Bronchial epithelial cell (primary cell): ENCODE measurements at places on chromosomes 3 and 15. TPM values are rescaled to one million over a fixed set of nuclear protein-coding genes. Genes with fewer than 3 reads are reported as not detected.
A peak's percentile ranks its signal among the peaks of the same experiment; 100 is the strongest.

Gene P4HTM
- 15.8 and 28.7 TPM in 2 replicates for total RNA-seq

Gene POLQ
- total RNA-seq: 0.79 and 1.3 TPM in 2 replicates

Gene WDR76
- total RNA-seq: 1.2 and 2.1 TPM in 2 replicates

Gene SSUH2
- 0.13 and 0.26 TPM in 2 replicates for total RNA-seq

Gene TNFSF10
- total RNA-seq: 15.5 and 24.6 TPM in 2 replicates

Gene GCNT3
- 8.2 and 37.5 TPM in 2 replicates for total RNA-seq

DNA sequence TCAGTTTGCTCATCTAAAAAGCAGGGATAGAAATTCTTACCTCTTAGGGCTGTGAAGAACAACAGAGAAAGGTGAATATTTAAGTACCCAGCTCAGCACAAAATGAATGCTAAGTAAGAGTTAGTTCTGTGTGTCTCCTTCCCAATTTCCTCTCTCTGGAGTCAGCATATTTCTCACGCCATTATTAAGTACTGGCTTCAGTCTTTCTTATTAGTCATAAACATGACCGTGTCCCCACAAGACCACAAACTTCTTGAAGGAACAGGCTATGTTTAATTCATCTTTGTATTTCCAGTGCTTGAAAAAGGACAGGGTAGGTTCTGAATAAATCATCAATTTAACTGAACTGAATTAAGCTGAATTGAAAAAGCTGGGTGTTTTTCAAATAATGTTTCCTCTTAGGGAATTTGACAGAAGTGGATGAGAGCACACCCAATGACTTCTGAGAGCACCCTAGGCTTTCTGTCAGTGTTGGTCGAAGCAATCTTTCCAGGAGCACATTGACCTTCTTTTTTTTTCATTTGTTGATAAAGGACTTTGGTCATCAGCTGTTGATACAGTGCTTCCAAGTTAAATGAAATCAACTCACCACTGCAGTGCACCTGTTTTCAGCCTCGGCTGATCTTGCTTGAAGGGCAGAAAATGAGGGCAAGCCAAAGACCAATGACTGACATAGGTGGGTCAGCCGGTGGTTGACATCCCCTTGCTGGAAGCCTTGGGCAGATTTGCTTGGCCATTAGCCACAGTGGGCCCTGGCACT lies 324.6 kb downstream of the MFSD1 start:
- DNase-seq: peak; percentile 39

DNA sequence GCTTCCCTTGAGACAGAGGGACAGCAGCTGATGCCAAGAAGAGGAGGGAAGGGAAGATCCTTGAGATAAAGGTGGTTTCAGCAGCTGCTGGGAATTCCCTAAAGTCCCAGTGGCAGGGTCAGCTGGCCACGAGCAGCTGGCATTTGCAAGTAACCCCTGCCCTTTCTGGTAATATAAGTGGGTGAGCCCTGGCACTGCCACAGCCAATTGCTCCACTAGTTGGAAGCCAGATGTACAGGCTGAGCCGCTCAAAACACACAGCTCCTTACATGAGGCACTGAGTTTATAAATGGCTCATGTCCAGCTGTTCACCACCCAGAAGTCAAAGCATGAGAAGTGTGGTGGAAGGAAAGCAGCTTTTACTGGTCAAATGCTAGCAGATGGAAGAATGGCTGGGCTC lies 35.4 kb downstream of the PRR20G start:
- no peak for DNase-seq

GRCh38 chr3:149547954-149548668 lies 73.6 kb downstream of the TM4SF4 start:
- peak; percentile 69 for DNase-seq

DNA sequence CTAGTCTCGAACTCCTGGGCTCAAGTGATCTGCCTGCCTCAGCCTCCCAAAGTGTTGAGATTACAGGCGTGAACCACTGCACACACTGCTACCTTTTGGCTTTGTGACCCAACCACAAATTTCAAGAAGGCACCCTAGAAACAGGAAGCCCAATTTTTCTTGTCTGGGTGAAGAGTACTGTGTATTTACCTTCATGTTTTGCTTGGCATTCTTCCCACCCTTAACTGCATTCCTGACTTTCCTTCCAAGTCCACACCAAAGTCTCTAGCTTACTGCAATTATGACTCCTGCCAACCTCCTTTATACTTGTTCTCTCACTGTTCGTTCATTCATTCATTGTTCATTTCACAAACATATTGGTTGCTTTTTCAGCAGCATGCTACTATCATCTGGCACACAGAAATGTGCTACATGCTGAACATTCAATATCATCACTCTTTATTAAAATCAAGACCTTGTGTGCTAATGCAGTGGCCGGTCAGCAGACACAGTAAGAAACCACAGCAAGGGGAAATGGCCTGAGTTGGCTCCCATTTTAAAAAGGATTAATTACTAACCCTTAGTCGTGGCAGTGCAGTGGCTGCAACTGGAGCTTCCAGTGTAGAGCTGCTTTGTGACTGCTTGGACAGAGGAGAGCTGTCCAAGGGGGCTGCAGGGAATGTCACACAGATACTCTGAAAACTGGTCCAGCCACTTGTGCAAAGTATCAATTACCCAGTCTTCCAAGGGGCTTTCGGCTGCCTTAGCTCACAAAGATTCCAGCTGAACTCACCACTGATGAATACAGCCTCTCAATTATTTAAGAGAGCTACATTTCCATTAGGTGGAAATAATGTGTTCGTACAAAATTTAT lies 94.0 kb downstream of the ETFA start:
- DNase-seq: peak; percentile 72

DNA sequence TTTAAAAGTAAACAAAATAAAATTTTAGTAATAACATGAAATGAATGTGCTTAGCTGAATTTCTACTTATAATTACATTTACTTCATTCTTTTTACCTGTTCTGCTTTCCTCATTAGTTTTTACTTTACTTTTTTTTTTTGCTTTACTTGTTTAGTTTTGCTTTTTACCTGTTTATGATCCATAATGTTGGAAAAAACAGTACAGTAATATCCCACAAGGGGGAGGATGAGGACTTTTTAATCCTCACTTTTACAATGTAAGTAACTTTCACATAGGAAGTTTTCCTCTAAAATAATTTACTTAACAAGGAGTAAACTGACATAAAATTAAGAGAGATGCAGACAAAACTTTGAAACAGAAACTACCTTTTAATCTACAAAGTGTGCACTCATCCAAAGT lies 268.7 kb downstream of the TBC1D5 start:
- peak; percentile 28 for DNase-seq

GRCh38 chr3:141383555-141384129 lies 15.3 kb downstream of the ZBTB38 start:
- peak; percentile 86 for DNase-seq

DNA sequence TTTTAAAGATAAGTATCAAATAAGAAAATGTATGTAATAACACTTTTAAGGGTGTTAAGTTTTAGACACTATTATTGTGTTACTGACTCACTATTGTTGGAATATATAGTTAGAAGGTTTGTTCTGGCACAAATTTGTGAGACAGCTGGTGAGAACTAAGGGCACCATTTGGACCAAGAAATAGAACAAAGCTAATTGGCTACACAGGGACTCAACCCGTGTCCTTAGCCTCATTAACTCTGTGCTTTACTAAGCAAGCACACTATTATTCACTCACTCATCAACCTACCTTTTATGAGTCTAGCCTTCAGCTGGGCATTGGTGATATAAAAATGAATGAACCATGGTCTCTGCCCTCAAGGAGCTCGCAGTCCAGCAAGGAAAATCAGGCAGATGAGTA lies 4.1 kb upstream of the UNC13C start:
- no peak for DNase-seq

DNA sequence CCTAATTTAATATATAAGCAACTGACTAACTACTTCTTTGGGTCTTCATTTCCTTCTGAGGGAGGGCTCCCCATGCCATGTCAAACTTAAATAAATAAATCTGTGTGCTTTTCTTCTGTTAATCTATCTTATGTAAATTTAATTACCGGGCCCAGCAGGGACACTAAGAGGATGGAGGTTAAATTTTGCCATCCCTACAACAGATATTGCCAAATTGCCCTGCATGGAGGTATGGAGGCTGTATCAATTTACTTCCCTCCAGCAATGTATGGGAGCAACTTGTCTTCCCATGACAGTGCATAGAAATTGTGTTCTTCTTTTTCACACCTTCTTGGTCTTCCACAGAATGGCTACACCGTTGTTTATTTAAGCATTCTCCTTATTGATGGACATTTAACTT lies 129.0 kb downstream of the NFKBIZ start:
- no peak for DNase-seq

DNA sequence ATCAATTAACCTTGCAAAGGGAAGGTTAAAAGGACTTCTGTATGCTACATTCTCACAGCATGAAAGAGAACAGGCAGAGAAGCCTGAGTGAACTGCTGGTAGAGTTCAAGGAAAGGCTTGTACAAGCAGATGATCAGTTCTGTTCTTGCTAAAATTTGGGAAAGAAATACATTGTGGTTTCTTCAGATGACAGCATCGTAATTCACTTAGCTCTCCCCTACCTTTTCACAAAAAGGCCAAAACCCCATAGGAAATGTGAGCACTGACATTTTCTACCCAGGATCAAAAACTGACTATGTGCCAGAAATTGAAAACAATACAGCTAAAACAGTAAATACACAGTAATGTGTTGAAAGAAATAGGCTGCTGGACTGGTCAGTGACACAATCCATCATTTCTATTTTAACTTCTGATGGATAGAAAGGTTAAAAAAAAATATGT lies 216.4 kb downstream of the DPH6 start:
- DNase-seq: no peak

- no peak for DNase-seq
These were observed 30.7 kb upstream of the CPEB1 start for GRCh38 chr15:82677720-82678323.

- no peak for DNase-seq
These were observed 363.6 kb downstream of the NLGN1 start for GRCh38 chr3:173761161-173761560.

DNA sequence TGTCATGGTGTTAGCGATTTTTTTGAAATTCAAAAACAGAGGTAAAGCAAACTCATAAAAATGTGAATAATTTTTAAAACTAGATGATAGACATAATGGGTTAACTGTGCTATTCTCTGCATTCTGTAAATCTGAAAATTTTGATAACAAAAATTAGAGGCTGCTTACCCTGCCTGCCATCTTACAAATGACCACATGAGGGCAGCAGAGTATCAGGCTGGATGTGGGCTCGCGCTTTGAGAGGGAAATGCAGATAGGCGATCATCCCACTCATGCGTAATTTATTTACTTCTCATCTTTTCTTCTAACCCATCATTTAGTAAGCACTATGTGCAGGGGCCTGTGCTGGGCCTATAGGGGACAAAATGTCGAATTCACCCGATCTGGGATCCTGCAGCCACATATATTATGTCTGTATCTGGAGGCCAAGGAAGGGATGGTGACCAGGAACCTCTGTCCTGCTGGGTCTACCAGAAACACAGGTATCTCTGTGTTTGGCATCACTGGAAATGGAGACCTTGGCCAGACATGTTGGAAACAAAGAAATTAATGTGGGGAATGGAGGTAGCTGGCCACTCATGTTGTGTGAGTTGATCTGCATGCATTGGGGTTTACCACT lies 7.8 kb upstream of the RAD18 start:
- peak; percentile 53 for DNase-seq

DNA sequence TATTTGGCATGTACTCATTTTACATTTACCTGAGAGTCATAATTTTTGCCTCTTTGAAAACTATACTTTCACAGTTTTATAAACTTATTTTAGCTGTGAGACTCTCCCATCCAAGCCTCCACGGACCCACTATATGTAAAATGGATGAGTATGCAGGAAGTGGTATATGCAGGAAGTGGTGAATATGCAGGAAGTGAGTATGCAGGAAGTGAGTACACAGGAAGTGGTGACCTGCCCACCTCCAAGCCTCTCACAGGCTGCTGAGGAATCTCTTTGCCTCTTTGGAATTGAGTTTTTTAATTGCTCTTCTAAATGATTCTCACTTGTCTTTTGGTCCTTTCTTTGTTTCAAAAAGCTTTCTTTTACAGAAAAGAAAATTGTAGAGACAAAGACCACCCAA lies 85.2 kb downstream of the KBTBD8 start:
- peak; percentile 64 for DNase-seq

DNA sequence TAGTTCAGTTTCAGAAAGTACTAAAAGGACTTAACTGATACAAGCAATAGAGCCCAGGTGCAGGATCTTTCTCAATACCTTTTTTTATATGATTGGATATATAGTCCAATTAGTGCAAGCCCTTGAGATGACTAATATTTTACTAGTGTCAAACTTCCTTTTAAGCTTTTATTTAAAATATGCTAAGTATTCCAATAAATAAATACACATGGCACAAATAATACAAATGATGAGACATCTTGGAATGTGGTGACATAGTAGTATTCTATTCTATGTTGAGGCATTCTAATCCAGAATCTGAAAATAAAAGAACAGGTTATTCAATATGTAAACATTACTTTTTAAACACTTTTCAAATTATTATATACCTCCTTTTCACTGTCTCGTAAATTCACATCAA lies 670.0 kb downstream of the SI start:
- DNase-seq: no peak

DNA sequence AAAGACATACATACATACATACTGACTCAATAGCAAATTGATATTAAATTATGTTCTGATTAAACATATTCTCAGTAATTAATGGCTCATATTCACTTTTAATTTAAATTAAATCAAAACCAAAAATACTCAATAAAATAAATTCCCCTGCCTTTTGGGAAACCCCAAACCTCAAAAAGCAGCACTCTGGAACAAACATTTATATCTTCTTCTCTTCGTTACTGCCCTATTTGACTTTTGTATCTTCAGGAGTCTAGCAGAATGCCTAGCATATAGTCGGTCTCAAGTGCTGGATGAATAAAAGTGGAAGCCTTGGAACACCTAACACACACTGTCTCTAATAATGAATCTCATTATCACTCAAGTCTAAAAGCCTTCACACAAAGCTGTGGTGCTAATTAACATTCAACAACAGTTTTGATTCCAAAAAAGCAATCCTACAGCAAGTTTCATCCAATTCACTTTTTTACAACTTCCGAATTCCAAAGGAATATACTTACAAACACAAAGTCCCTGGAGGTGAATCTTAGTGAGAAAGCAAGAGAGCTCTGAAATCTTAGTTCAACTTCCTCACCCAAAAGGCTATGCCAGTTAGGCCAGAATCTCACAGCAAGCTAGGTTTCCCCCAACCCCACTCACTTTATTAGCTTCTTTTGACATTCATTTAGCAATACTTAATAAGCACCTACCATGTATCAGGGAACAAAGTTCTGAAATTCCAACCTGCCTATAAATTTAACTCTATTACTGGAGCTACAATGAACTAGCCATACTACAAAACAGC lies 35.0 kb downstream of the GSK3B start:
- no peak for DNase-seq

DNA sequence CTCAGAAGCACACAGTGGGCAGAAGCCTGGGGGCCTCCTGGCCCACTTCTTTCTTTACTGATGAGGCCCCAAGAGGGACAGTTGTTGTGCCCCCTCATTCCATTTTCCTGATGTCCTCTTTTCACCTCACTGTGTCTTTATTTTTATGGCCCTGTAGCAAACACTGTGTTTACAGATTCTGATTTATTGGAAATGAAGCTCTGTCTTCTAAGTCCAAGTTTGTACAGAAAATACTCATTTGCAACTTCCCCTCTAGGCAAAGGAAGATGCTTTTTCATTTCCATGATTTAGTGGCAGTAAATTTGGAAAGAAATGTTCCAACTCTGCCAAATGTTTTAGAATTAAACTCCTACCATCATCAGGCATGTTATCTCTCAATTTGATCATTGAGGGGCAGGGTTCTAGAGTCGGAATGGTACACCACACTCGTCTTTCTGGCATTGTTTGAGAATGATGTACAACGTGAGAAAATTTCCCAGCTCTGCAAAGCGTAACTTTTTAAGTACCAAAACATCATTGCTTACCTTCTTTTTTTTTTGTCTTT lies 129.7 kb downstream of the ARNT2 start:
- no peak for DNase-seq

GRCh38 chr15:82968066-82968465 lies 15.5 kb upstream of the HOMER2 start:
- DNase-seq: no peak
